CD8-positive, alpha-beta memory T cell (primary cell): ENCODE measurements at places on chromosomes 3 and 15.

DNA sequence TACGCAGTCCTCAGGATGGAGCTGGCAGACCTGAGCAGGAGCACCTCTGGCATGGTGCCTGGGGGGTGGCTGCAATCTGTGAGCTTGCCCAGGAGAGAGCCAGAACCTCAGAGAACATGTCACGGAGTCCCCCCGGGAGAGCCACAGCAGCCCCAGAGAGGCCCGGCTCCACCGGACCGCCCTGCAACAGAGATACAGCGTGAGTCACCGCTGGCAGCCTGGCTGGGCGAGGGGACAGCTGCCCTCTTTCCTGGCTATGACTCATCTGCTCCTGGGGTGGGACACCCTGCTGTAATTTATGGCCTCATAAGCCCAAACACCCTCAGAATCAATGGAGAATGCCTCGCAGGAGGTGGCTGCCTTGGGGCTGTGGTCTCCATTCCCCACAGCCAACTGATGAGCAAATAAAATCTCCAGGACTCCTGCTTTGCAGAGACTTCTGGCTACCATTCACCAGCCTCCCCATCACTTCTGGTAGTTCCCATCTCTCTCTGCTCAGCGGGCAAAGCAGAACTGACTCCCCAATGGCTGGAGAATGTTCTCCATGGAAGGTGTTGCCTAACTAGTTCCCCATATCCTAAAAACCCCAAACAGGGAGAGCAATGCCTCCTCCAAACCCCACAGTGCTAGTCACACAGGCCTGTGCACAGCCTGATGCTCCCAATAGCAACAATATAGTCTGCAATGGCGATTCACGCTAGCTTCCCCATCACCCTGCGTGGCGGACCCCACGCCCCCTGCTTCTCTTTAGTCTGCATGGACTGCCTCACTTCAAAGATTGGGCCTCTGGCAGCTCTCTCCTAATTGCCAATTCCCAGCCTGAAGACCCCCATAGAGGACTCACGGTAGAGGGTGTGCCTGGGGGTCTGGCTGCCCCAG, 21.6 kb downstream of the ACSBG1 start:
- DNase-seq: no peak

DNA sequence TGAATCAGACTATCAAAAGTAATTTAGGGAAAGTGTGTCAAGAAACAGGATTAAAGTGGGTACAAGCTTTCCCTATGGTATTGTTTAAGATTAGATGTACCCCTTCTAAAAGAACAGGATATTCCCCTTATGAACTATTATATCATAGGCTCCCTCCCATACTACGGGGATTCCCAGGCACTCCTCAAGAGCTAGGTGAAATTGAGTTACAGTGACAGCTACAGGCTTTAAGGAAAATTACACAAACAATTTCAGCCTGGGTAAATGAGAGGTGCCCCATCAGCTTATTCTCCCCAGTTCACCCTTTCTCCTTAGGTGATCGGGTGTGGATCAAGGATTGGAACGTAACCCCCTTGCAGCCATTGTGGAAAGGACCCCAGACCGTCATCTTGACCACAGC, 240.8 kb upstream of the CNTN6 start:
- DNase-seq: no peak

- DNase-seq: peak; percentile 4
Observed at GRCh38 chr3:51642462-51642861, 28.6 kb upstream of the TEX264 start.

DNA sequence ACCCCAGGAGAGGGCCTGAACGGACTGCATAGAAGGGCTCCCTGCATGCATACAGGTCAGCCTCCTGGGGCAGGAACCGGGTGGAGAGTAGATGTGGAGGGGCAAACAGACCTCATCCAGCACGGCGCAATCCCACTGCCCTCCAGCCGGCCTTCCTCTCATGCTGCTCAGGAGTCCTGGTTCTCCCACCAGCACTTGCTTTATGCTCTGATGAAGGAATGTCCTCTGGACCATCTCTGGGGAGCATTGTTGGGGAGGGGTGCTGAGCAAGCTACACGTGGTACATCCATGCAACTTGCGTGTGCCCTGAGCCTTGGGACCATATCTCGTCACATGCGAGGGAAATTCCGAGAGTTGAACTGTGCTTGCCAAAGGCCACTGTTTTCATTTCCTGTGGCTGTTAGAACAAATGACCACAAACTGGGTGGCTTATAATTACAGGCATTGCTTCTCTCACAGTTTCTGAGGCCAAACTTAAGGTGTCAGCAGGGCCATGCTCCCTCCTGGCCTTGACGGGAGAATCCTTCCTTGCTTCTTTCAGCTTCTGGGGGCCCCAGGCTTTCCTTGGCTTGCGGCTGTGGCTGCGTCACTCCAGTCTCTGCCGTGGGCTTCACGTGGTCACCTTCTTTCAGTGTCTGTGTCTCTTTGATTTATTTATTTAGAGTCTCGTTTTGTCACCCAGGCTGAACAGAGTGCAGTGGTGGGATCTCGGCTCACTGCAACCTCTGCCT, 12.2 kb downstream of the SELENOS start:
- no peak for DNase-seq

DNA sequence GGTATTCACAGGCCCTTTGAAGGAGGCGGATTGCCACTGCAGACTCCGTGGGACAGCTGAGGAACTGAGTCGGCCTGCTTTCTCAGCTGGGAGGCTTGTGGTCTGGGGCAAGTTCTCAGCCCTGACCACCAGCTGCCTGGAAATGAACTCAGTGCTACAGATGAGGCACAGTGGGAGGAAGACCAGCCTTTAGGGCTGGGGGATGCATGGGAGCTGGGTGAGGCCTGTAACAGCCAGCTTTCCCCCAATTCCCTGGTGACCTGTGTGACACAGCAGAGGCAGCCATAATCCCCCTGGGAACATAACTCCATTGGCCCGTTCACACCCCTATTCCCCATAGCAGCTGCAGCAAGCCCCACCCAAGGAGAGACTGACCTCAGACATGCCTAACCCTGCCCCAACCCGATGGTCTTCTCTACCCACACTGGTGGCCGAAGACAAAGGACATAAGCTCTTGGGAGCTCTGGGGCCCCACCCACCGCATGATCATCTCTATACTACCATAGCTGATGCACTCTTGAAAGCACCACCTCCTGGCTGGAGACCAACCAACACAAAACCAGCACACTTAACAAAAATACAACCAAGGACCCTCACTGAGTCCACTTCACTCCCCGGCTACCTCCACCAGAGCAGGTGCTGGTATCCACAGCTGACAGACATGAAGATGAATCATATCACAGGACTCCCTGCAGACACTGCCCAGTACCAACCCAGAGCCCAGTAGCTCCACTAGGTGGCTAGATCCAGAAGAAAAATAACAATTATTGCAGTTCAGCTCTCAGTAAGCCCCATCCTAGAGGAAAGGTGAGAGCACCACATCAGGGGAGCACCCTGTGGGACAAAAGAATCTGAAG, 24.9 kb downstream of the ZMAT3 start:
- DNase-seq: no peak

- DNase-seq: no peak
Observed at GRCh38 chr3:172708921-172709773, 1.7 kb downstream of the NCEH1 start.

GRCh38 chr15:41945221-41945620, 27.1 kb downstream of the EHD4 start:
- no peak for DNase-seq

- DNase-seq: no peak
Observed at GRCh38 chr3:111956449-111956848, 22.4 kb upstream of the ABHD10 start.

DNA sequence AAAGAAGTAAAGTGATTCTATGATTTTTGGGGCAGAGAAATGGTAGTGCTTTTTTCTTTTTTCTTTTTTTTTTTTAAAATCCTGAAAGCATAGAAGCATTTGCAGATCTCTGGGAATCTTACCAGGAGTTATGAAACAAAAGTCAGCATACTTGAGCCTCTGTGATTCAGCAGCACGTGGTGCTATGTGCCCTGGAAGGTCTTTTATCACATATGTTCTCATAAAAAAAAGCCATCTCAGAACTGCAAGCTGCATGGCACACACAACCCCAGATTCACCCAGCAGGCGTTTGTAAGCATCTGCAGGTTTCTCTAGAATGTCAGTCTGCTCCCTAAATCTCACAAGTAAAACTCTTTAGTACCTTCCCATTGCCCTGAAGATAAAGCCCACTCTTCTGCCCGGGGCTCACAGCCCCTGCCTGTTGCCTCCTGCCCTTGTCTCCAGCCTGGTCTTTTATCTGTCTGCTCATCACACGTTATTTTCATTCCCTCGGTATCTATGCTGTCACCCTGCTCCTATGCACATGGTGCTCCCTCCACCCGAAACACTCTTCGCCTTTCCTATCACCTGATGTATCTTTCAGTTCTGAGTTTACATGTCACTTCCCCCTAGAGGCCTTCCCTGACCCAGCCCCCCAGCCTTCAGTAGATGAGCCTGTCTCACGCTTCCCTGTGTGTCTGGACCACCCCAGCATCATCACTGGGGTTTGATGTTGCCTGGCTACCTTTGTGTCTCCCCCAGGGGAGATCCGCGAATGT, 72.4 kb downstream of the CHDH start:
- no peak for DNase-seq

DNA sequence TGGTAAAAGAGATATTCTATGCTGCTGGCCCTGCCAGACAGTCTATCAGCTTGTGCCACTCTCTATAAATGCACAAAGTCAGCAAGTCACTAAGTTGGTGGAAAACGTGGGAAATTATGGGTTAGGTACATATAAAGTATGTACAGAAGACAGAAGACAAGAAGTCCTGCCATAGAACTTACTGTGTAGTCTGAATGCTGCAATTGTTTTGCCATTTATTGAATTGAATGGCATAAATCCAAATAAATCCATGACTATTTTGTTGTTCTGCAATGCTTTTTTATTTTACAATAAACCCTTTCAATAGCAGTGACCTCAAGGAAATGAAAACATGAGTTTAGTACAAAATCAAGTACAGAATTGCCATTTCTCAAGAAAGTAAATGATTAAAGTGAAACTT, 34.1 kb upstream of the TM4SF1 start:
- DNase-seq: no peak

DNA sequence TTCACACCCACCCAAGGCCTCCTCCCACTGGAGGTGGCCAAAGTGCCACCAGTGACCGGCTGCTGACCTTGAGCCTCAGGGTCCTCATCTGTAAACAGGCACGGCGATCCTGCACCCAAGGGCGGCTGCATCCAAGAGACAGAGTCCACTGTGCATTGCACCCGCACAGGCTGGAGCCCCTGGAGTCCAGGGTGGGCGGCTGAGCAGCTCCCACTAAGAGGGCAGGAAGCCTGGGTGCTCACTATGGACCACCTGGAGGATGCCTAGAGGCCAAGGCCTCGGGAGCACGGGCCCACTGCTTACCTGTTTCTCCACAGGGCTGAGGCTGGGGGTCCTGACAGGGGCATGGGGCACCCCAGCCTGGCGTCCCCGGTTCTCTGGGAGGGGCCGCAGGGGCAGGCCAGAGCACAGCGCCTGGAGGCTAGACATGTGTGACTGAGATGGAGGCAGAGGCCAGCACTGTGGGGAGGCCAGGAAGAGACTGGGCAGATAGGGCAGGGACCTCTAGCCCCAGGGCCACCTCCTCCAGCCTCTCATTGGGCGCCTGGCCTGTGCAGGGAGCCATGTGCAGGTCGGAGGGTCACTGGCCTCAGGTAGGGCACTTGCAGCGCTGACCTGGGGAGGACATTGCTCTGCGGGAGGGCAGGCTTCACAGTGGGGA, at the start of gene UROC1:
Gene UROC1 (minus strand): TSS at position 483 of the 661 bp plus-strand sequence. CDS start 54 bp downstream, at position 429.
- no peak for DNase-seq

GRCh38 chr15:78291052-78291451, 8.4 kb downstream of the SKIC8 start:
- no peak for DNase-seq

DNA sequence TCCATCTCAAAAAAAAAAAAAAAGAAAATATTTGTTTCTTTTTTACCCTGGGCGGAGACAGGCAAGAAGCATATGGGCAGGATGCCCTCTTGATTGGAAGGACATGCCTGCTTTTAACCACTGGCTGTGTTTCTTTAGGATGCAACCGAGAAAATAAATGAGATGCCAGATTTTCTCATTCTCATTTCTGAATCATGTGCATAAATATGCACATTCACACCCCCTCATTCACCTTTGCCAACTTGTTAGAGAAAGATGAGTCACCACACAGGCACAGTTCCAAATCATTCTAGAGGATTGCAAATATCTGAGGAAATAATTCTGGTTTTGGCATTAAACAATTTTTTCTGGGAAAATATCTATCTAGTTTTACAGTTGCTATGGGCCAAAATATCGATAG, 3.3 kb downstream of the LIPH start:
- DNase-seq: no peak

DNA sequence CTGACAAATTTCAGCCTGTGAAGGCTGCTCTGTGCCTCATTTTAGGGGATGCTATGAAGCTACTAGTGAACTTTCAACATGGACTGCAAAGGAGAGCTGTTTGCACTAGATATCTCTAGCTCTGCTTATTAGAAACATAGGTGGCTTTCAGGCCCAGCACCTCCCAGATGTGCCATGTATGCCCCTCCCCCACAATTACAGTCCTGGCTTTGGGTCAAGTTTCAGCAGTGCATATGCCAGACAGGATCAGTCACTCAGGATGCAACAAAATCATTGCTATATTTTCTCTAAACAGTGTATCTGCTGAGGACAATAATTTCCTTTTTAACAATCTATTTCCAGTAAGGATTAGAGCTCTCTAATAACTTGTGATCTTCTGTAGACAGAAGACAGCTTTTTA, 178.8 kb upstream of the STAC start:
- DNase-seq: no peak

DNA sequence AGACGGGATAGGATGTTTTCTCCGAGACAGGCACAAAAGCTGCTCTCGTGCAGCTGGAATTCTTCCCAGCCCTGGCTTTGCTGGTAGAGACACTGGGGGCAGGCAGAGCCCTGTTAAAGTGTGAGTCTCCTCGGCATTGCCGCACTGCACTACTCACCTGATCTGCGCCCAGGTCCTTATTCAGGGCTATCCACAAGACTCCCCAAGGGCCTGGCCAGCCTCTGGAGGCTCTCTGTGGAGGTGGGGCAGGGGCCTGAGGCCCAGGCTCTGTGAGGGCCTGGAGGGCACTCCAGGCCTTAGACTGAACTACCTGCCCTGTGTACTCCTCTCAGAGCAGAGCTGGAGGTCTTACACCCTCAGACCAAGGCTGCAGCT, 48.4 kb downstream of the KY start:
- DNase-seq: no peak

DNA sequence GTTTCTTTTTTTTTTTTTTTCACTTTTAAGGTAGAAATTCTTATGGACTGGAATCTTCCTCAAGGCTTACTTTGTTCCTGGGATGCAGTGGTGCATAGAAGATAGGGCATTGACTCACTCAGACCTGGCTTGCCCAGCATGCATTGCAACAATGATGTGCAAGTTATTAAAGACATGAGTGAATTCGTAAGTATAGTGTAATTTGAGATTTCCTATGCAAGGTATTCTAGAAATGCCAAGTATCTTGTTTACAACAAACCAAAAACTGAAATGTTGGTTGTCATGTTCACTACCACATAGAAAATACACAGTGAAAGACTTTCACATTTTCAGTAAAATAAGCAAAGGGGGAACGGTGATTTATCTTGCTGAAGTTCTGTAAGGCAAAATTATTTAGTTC, 56.5 kb upstream of the FNDC3B start:
- no peak for DNase-seq

DNA sequence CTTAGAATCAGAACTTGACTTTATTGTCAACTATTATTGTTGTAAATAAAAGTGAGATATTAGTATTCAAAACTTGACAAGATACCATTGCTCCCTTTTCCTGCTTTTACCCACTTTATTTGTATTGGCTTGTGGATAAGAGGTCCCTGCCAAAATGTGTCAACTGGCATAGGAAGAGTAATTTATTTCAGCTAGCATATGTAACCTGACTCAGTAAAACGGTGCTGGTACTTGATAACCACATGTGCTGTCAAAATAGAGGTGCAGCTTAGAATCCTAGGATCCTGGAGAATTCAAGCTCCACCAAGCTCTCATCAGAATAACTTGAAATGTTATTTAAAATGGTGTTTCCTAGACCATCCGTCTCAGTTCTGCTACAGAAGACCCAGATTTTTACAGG, 90.2 kb upstream of the TGFBR2 start:
- DNase-seq: no peak
